D721Med (cell line): ENCODE measurements at places on chromosomes 5 and 9.

DNA sequence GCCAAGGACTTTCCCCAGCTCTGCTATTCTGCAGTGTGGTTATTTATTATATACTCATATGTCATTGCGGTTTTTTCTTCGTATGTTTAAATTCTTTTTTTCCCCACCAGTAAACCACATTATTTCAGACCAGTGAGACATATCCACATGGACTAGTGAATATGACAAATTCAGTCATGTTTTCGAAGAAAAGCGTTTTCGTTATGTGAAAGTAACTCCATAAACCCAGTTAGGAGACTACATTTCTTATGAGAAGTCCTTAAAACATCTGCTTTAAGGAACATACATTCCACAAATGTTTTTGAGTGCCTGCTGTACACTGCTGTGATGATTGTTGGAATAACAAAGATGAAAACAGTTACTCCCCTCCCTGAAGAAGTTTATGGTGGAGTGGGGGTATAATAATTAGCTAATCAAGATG, 591.8 kb upstream of the CLINT1 start:
- DNase-seq, result no peak

GRCh38 chr5:139272471-139273321, 20.8 kb upstream of the MATR3 start:
- no peak for DNase-seq

DNA sequence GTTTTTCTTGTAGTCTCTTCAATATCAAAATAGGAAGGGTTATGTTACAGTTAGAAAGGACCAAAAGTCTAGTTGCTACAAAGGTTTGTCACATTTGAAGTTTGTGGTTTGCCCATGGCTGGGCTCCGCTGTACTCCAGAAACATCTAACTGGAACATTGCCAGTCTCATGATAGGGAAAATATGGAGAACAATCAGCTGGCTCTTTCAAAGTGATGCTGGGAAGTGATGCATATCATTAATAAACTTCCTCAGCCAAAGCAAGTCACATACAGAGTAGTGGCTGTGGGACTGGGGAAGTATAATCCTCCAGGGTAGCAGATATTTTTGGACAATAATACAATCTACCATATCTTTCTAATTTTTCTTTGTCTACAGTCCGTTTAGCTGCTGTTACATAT, 8.8 kb downstream of the BTF3 start:
- DNase-seq, result no peak

GRCh38 chr5:137960819-137961218, 71.6 kb downstream of the PKD2L2 start:
- no peak for DNase-seq

DNA sequence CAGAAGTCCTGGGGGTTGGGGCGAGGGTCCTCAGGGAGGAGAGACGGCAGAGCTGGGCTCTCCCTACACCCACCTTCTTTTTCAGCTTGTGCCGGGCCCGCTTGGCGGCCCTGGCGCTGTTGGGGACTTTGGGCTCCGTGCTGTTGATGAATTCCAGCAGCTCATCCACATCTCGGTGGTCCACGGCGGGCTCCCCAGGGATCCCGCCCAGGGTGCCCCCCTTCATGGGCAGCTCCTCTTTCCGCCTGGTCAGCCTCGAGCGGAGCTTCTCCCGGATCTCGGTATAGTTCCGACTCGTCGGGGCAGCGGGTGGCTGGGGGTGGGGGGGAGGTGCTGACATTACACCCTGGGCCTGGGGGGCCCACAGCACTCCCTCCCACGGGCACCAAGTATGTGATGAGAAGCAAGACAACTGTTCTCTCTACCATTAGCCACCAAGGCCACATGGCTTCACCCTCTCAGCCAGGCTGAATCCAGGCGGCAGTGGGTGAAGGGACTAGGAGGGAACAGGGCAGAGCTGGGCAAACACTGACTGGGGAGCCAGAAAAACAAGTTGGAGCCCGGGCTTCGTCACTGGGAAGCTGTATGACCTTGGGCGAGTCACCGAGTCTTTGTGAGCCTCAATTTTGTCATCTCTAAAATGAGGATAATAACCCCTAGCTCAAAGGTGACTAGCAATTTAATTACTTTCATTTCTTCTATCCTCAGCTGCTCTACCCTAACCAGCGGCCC, 14.6 kb upstream of the DDX41 start:
- no peak for DNase-seq

DNA sequence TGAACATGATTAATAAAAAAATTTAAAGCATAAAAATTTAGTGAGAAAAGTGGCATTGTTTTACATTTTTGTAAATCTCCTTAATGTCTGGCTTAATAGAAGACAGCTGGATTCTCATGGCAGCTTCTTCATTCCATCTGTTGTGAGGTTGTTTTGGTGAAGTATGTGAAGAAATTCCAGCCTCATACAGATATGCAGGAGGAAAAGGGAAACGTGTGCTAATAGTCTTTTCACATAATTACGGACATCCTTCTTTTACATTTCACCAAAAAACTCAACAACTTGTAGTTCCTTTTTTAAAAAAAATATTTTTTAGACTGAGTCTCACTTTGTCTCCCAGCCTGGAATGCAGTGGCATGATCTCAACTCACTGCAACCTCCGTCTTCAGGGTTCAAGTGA, 46.9 kb downstream of the HACD4 start:
- no peak for DNase-seq

DNA sequence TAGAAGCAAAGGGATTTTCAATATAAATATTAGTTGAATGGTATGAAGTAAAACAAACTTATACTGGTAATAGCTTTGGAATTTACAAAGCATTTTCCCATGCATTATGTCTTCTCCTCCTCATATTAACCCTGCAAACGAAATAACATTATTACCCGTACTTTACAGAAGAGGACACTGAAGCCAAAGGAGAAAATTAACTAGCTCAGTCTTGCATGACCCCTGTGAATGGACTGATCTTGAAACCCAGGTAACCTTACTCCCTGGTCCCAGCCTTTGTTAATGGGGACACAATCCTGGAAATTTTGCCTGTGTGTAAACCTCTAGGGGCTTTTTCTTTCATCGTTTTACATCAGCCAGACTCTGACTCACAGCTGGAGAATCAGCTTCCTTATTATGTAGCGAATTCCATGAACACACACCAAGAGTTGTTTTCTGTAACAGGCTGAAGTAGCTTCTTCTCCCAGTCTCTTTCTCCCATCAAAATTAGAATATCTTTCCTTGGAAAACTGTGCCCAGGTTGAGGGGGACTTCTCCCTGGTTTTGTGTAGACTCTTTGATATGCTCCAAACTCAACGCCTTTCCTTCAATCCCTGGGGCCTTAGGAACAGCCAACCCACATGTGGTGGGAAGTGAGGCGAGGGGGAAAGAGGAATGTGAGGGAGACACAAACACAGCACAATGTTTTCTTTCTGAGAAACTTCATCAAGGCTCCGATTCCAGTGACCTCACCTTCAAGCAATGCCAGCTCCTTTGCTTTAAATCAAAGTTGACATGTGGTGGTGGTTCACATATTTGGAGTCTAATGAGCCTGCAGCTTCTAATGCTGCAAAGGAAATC, 480.9 kb upstream of the PAPPA start:
- DNase-seq, result no peak

DNA sequence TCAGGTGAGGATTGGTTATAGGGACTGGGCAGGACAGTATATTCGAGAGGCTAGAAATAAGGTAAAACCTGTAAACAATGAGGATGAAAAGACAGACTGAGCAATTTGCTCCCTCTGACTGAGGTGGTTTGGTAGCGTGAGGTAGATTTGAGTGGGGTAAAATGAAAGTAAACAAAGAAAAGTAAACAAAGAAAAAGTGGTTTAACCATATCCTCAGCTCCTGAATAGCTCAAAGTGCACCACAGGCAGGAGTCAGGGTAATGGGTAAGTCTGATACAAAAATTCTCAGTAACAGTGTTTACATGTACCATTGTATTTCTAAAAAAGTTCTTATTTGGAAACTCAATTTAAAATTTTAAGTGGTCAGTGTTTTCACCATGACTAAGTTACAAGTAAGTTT, 203.1 kb upstream of the ARRDC3 start:
- DNase-seq, result no peak

DNA sequence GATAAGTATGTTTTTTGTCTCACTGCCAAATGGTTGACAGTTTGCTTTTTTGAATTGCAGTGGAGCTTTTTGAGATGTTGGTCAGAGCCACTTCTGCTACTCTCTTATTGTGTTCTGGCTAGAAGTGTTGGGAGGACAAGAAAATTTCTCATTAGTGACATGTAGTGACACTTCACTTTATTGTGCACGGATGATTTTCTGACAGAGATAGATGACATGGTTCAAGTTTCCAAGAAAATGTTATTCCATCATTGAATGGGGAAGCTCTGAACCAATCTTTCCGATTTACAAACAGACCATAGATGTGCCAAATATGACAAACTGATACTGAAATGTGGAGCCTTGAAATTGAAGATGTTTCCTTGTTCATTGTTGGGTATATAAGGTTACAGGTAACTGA, 558.9 kb upstream of the WWC1 start:
- no peak for DNase-seq

DNA sequence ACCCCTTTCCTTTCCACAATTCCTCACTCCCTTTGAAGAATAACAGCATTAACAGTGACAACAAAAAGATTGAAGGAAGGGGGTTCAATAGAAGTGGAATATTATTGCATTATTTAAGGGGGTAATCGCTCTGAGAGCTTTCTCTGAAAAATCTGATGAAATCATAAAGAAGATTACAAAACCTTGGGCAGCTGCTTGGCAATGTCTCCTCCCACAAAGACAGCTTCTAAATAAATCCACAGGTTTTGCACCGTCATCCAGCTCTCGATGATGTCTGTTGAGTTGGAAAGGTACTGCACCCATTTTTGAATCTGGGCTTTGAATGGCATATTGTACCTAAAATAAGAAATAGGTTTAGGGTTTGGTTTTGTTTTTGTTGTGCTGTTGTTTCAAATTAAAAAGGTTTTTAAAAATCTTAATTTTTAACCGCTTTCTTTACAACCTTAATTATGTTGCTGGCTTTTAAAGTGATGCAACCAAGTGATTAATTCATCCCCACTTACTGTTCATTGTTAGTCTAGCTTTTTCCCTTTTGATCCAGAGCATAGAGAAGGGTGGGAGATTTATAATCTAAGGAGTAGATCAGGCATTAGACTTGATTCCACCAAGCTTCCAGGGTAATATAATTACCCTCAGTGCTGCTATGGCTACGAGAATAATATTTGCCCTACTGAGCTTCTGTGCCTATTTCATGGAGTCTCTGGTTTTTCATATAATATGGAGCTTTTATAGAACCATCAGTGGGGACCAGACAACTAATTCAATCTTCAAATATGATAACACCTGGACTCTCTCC, 85.0 kb downstream of the DNAH5 start:
- no peak for DNase-seq

- no peak for DNase-seq
These were observed 5.4 kb upstream of the SLC25A51 start for GRCh38 chr9:37909326-37909725.

DNA sequence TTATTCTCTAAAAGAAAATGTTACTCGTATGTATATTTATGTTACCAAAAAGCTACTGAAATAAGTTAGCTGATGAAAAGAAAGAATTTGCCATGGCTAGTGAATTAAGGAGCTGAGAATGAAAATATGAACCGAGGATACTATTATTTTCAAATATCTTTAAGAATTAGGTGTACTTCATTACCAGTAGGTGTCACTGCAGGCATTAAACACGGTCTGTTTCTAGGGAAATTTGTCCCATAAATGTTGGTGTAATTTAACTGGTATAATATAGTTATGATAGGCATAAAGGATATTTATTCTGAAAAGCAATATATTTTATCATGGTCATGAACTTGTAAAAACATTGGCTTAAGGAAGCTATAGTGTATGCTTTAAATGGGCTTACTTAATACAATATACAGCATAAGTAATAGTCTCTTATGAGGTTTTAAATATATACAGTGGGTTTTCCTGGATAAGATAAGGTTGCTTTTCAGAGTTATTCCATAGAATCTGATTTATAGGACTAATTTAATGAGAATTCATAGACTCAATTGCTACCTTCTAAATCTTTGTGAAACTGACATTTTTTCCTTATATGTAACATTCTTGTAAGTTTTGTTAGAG, 72.4 kb upstream of the MPDZ start:
- no peak for DNase-seq

DNA sequence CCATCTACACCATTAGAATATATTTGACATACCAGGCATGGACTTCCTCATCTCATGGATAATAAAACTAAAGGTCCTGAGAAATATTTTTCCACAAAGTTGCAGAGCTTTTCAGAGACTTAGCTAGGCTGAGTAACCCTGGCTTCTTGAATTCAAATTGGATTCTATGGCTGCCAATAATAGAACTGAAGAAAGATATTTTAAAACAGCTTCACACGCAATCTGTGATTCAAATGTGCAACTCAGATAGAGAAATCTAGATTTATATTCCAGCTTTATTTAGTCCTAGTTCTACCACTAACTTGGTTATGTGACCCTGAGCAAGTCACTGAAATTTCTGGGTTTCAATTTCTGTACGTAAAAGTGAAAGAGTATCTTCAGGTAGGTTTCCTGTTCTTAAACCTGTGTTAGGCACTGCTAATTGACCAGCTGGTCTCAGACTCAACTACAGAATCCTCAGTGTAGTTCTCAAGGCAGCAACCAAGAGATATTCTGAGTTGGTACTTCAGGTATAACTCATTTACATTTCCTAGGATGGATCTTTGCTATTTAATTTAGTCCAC, 235.3 kb downstream of the GABRB2 start:
- no peak for DNase-seq

DNA sequence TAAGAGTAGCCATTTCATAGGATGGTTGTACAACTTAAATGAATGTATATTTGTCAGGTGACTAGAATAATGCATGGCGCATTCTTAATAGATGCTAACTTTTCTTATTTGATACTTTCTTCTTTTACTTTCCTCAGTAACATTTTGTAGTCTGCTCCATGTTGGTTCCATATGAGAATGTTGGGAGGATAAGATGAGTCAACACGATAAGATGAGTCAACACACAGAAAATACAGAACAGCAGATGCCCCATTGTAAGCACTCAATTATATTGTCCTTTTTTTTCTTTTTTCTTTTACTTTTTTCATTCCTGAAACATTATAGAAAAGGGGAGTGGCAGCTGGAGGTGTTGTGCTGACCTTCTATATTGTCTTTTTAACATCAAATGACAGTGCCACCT, 92.3 kb upstream of the SPATA31C2 start:
- DNase-seq, result no peak

DNA sequence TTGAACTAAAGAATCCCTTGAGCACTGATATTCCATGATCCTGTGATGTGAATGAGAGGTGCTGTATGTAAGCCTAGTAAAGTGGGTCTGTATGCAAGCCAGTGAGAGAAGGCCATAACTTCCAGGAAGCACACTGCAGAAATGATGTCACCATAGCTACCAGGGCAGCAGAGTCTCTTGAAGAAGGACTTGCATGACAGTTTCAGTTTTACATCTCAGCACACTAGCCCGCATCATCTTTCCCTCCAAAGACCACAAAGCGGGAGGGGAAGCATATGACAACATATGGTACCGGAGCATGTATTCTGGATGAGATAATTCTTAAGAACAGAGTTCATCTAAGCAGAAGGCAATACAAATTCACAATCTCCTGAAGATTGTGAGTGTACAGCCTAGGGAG, 37.6 kb upstream of the MAST4 start:
- no peak for DNase-seq
